Muscle of leg (tissue), 16 donors: ENCODE measurements at places on chromosomes 2 and 18. TPM values are rescaled to one million over a fixed set of nuclear protein-coding genes. Genes with fewer than 3 reads are reported as not detected.

The MTCL1 gene
- 21.3 TPM for polyA plus RNA-seq

DNA sequence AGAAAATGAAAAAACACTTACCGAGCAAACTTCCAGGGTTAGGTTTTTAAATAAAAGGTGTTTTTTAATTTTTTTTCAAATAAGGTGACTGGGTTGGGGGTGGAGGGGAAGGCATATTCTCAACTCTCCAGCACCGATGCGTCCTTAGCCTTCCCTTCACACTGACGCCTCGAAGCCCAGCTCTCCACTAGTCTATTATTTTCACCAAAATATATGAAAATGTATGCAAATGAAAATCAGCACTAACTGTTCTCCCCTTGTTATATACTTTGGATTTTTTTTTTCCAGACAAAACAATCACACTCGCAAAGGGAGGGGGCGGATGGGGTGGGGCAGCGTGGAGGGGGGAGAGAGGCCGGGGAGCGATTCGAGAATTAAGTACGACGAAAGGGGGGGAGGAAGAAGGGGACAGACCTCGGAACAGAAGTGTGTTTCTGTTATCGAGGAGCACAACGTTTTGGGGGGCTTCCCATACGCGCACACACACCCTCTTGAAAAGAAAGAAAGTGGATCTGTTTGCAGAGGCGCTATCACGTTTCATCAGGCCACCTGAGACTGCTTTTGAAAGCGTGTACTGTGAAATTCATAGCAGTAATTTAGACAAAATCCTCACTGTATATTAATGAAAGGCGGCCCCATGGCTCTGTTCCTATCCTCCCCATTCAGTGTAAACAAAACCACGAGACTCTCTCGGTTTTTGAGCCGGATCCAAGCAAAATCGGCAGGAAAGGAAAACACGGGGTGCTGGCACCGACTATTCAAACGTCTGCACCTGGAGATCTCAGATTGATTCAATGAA is 2.4 kb upstream of the POU3F3 start:
- H3K27me3 ChIP-seq, result peaks cover 72% of the 10 kb centered on the region
- H3K4me1 ChIP-seq, result peaks cover 24% of the 10 kb centered on the region
- no peak for DNase-seq
- no peaks in the 10 kb centered on the region for H3K36me3 ChIP-seq
- no peak overlapping the region for H3K27ac ChIP-seq
- no peak overlapping the region for H3K4me3 ChIP-seq

The VIL1 gene
- 0.45 TPM for polyA plus RNA-seq

The SAG gene
- polyA plus RNA-seq, result 0.13 TPM

DNA sequence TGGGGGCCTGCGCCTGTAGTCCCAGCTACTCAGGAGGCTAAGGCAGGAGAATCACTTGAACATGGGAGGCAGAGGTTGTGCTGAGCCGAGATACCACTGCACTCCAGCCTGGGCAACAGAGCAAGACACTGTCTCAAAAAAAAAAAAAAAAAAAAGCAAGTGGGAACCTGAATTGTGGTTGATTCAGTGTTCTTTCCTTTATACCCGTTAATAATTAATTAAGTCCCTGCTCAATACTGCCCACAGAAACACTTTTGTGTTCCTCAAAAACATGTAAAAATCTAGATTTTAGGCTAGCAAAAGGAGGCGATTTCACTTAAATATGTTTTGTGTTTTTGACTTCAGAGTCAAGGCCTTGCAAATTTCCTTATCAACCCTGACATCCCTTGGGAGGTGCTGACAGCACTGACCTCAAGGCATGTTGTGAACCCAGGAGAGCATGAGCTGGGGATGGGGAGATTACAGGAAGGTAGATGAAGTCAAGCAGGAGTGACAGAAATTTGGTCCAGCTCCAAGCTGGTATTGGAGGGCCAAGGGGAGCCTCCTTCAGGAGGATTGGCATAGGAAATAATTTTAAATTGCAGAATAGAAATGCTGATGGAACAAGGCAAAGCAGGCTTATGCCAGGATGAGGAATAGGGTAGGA is 89.0 kb upstream of the PNPT1 start:
- H3K27ac ChIP-seq, result no peak overlapping the region
- H3K4me3 ChIP-seq, result no peak overlapping the region
- no peaks in the 10 kb centered on the region for H3K4me1 ChIP-seq
- no peaks in the 10 kb centered on the region for H3K27me3 ChIP-seq
- no peaks in the 10 kb centered on the region for H3K36me3 ChIP-seq

DNA sequence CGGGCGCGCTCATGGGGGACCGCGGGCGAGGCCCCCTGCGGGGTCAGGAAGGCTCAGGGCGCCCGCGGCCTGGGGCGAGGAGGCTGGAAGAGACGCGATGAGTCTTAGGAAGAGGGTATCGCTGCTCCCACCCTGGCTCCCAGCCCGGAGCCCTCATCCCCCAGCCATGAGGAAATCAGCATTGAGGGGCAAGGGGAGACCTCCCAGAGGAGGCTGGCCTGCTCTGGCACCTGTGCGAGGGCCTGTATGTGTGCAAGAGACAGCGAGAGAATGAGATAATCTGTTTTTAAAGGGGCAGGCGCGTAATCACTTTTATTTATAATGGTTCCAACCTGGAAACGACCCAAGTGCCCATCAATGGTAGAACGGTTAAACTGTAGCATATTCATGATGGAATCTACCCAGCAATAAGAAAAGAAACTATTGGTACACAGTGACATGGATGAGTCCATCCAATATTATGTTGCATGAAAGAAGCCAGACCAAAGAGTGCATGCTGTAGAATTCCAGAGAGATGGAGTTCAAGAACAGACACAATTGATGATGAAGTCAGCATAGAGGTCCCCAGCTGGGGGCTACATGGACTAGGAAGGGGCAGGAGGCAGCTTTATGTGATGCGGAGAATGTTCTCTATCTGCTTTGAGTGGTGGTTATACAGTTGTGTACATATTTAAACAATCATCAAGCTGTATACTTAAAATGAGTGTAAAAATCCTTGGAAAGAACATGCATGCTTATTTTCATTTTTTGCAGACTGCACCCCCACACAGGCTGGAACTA is 14.4 kb downstream of the FBXO41 start:
- H3K27me3 ChIP-seq, result peaks cover 43% of the 10 kb centered on the region
- H3K36me3 ChIP-seq, result no peaks in the 10 kb centered on the region
- no peak for DNase-seq
- H3K4me3 ChIP-seq, result no peak overlapping the region

GRCh38 chr18:78595924-78596573 is 383.6 kb upstream of the SALL3 start:
- no peak for DNase-seq
- peaks cover 2% of the 10 kb centered on the region for H3K27me3 ChIP-seq
- H3K4me1 ChIP-seq, result no peaks in the 10 kb centered on the region

The PFN4 gene
- 2.2 TPM for polyA plus RNA-seq

GRCh38 chr2:116499389-116499788 is 1315.1 kb upstream of the DDX18 start:
- no peak overlapping the region for H3K4me3 ChIP-seq
- H3K36me3 ChIP-seq, result no peaks in the 10 kb centered on the region
- no peaks in the 10 kb centered on the region for H3K4me1 ChIP-seq
- no peak overlapping the region for H3K27ac ChIP-seq

DNA sequence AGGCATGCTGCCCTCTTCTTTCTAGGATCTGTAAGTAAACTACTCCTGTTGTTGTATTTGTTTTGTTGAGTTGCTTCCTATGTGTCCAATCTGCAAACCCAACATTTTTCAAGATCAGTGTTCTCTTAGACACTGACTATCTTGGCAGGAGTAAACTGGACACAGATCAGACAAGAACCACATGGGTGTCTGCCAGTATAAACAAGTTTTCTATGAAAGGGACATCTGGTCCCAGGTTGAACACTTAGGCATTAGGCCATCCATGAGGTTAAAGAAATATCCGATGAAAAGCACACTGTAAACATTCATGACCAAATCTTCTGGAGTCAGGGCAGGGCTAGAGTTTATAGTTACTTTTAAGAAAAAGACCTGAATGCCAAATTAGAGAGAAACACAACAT is 441.8 kb downstream of the NYAP2 start:
- no peak for DNase-seq
- H3K27me3 ChIP-seq, result no peaks in the 10 kb centered on the region
- no peak overlapping the region for H3K4me3 ChIP-seq
- no peaks in the 10 kb centered on the region for H3K36me3 ChIP-seq
- H3K4me1 ChIP-seq, result no peaks in the 10 kb centered on the region

GRCh38 chr18:11488175-11488574 is 121.2 kb upstream of the SLC35G4 start:
- no peak for DNase-seq
- no peaks in the 10 kb centered on the region for H3K36me3 ChIP-seq
- no peaks in the 10 kb centered on the region for H3K27me3 ChIP-seq
- no peak overlapping the region for H3K27ac ChIP-seq
- H3K4me3 ChIP-seq, result no peak overlapping the region

The CFC1 gene
- not detected for polyA plus RNA-seq

GRCh38 chr2:152477347-152478092 is 142.5 kb downstream of the FMNL2 start:
- no peak overlapping the region for H3K27ac ChIP-seq
- no peaks in the 10 kb centered on the region for H3K36me3 ChIP-seq
- peaks cover 4% of the 10 kb centered on the region for H3K4me1 ChIP-seq
- H3K4me3 ChIP-seq, result no peak overlapping the region

- H3K27me3 ChIP-seq, result no peaks in the 10 kb centered on the region
- H3K27ac ChIP-seq, result no peak overlapping the region
- no peak overlapping the region for H3K4me3 ChIP-seq
- no peak for DNase-seq
- H3K4me1 ChIP-seq, result no peaks in the 10 kb centered on the region
These were observed 116.2 kb downstream of the USP34 start for GRCh38 chr2:61354543-61355197.

GRCh38 chr2:69241664-69242514 is 145.1 kb downstream of the GFPT1 start:
- H3K27ac ChIP-seq, result peak overlapping the region; percentile 75
- H3K4me3 ChIP-seq, result no peak overlapping the region
- no peaks in the 10 kb centered on the region for H3K27me3 ChIP-seq
- peaks cover 34% of the 10 kb centered on the region for H3K36me3 ChIP-seq
- DNase-seq, result peak; percentile 76

DNA sequence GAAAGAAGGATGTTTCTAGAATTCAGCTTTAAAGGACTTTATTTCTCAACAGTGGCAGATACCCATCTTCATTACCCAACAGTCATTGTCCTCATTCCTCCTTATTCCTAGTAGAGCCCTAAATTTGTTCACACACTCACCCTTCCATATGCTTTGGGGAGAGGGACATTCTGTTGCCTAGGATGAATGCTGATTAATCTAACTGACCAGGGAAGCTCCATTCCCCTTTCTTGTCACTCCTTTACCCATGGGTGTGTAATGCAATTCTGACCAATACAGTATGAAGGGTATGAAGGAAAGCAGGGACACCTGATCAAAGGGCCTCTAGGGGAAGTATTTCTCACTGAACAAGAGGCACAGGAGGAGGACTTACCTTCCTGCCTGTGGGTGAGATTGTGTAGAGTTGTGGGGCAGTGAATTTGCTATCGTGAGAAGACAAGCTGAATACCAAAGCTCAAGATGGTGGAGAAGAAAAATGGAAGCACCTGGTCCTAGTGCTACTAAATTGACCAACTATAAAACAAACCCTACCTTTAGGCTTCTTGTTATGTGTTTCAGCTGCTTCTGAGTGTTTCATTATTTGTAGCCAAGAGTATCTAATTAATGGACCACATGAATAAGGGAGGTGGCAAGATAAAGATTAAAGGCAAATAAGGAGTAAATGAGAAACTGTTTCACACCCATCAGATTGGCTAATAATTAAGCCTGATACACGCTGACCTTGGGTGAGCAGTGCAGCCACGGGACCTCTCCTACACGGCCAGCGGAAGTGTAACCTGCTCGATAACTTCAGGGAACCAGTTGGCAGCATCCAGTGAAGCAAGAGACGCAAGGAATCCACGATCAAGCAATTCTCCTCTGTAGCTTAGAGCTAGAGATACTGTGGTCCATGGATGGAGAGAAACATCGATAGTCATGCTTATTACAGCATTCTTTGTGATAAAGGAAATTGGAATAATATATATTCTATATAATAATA is 202.3 kb downstream of the MYCN start:
- H3K27me3 ChIP-seq, result no peaks in the 10 kb centered on the region
- no peaks in the 10 kb centered on the region for H3K4me1 ChIP-seq
- H3K4me3 ChIP-seq, result no peak overlapping the region
- no peak for DNase-seq
- no peak overlapping the region for H3K27ac ChIP-seq
- no peaks in the 10 kb centered on the region for H3K36me3 ChIP-seq

DNA sequence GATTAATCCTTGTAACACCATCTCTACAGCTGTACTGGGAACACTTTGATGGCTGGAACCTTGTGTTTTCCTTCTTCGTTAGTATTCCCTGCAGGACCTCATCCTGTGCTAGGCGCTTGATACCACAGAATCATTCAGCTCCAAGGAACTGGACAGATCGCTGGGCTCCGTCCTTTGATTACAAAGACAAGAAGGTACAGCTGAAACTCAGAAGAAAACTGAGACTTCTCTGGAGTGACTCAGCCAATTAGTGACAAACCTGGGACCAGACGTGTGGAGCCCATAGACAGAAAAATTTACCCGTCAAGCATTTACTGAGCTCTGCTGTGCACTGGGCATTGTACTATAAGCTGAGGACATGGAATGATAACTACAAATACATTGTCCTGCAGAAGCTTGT is 67.3 kb downstream of the NCKAP5 start:
- no peak overlapping the region for H3K27ac ChIP-seq
- no peak for DNase-seq
- H3K4me3 ChIP-seq, result no peak overlapping the region
- H3K4me1 ChIP-seq, result peaks cover 15% of the 10 kb centered on the region
- H3K36me3 ChIP-seq, result no peaks in the 10 kb centered on the region
- no peaks in the 10 kb centered on the region for H3K27me3 ChIP-seq

The SLC4A5 gene
- 1.7 TPM for polyA plus RNA-seq

The TMEFF2 gene
- 15.0 TPM for polyA plus RNA-seq

- peak; percentile 97 for DNase-seq
- H3K4me3 ChIP-seq, result peak within 1 kb of the TSS; percentile 75
- peaks cover 9% of the 10 kb centered on the region for H3K36me3 ChIP-seq
- H3K4me1 ChIP-seq, result peaks cover 9% of the 10 kb centered on the region
- no peaks in the 10 kb centered on the region for H3K27me3 ChIP-seq
- peak within 1 kb of the TSS; percentile 91 for H3K27ac ChIP-seq
These were observed at the start of gene TAF1B for GRCh38 chr2:9843229-9844035. TAF1B (plus strand) TSS chr2:9843474; CDS start chr2:9843542, 68 bp downstream.

The SERPINB10 gene
- polyA plus RNA-seq, result 0.44 TPM

GRCh38 chr2:3099145-3099859 is 278.3 kb downstream of the EIPR1 start:
- H3K36me3 ChIP-seq, result no peaks in the 10 kb centered on the region
- H3K27me3 ChIP-seq, result peaks cover 2% of the 10 kb centered on the region
- H3K27ac ChIP-seq, result no peak overlapping the region
- no peaks in the 10 kb centered on the region for H3K4me1 ChIP-seq
- no peak for DNase-seq

GRCh38 chr2:127205218-127206125 is 14.6 kb downstream of the CYP27C1 start:
- H3K4me3 ChIP-seq, result no peak overlapping the region
- DNase-seq, result no peak
- peaks cover 14% of the 10 kb centered on the region for H3K4me1 ChIP-seq
- no peaks in the 10 kb centered on the region for H3K27me3 ChIP-seq
- no peaks in the 10 kb centered on the region for H3K36me3 ChIP-seq

DNA sequence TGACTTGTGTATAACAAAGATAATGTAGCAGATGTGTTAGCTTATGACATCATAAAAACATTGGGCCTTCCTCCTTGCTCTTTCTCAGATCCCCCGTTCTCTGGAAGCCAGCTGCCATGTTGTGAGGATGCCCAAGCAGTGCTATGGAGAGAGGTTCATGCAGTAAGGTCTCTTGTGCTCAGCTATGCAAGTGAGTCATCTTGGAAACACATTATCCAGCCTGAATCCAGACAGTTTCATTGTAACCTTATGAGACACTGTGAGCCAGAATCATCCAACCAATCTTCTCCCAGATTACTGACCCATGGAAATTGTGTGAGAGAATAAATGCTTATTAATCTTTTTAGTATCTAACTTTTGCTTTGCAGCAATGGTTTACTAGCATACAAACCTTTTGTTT is 60.8 kb downstream of the ST6GAL2 start:
- no peaks in the 10 kb centered on the region for H3K27me3 ChIP-seq
- H3K4me1 ChIP-seq, result no peaks in the 10 kb centered on the region
- peaks cover 2% of the 10 kb centered on the region for H3K36me3 ChIP-seq
- H3K4me3 ChIP-seq, result no peak overlapping the region
